Thymus (tissue), 14 donors: ENCODE measurements at places on chromosomes 12 and 14. TPM values are rescaled to one million over a fixed set of nuclear protein-coding genes. Genes with fewer than 3 reads are reported as not detected.

- DNase-seq, result no peak
Measured at GRCh38 chr12:1606021-1606622, 11.7 kb upstream of the FBXL14 start.

- DNase-seq, result no peak
Measured at GRCh38 chr12:93914281-93914680, 234.1 kb upstream of the PLXNC1 start.

DNA sequence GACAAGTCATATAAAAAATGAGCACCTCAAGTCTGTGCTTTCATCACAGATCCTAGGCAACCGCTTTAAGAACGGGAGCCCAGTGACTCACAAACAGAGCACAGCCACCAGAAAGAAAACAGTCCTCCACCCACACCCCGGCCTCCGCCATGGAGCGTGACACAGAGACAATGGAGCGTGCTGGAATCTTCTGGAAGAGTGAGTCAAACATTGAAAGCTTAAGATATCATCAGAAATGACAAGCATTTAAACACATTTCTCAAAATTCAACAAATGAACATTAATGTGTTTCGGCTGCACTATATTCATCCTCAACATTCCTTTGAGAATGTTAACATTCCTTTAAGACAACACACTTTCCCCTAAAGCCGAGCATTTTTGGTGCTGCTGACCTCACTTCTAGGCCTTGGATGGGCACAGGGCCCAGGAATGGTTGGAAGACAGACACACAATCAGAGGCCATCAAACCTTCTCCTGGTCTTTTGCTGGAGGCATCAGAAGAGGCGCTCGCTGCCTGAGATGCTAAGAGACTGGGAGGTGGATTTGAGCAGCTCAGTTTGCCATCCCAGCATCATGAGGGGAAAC is 23.6 kb upstream of the TMEM132D start:
- no peak for DNase-seq

GRCh38 chr14:68924186-68925158 is 54.6 kb downstream of the ACTN1 start:
- no peak for DNase-seq

DNA sequence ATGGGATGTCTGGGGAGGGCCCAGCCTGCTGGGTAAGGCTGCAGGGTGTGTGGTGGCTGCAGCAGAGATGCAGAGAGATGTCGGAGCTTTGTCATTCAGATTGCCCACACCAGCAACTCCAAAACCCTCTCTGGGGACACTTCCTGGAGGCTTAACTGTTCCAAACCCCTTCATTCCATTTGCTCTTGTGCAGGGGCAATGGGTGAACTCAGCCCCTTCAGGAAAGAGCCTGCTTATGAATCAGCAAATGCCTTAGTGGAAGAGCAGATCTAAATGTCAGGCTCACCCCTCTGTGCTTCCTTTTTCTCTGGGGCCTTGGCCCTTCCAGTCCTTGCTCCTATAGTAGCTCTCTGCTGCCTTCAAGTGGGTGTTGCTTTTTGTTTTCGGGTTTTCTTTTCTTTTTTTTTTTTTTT is 36.7 kb upstream of the GPATCH2L start:
- no peak for DNase-seq

DNA sequence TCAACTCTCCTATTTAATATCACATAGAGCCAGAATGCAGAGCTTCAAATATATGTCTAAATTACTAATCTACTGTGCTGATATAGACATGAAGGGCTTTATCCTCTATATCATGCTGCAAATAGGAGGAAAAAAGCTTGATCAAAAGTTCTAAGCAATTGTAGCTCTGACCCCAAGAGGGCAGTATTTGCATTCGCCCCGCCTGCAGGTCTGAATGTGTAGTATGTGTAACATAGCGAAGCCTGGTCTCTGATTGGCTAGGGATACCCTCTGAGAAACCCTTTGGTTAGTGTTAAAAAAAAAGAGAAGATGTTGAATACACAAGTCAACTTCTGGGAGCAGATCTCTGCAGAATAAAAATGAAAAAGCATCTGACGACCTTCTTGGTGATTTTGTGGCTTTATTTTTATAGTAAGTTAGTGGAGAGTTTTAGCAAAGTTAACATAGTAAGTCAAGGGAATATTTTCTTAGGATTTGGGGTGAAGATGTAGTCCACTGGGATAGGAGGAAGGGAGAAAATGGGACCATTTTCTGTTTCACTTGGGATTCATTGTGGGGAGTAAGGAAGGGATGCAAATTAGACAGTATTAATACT is 151.6 kb upstream of the OR4E1 start:
- DNase-seq, result peak; percentile 55

GRCh38 chr14:64064447-64064846 is 211.6 kb downstream of the SYNE2 start:
- DNase-seq, result no peak

GRCh38 chr14:54814076-54814475 is 88.5 kb downstream of the GCH1 start:
- no peak for DNase-seq

GRCh38 chr14:30855345-30856037 is 18.9 kb upstream of the COCH start:
- no peak for DNase-seq

DNA sequence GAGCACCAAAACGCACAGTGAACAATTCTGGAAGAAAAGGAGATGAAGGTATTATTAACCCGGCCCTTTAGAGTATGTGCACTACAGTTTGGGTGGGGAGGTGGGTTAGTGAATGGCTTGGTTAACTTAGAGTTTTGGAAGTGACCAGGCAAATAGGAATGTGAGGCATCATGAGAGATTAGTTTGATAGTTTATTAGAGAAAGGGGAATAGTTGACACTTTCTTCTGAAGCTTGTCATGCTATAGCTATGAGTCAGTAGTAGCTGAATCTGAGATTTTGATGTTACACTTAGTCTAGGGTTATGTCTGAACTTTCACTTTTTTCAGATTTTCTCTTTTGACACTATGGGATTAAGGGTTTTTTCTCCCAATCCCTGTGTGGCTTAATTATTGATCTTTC is 567.2 kb downstream of the SNAPC1 start:
- no peak for DNase-seq

DNA sequence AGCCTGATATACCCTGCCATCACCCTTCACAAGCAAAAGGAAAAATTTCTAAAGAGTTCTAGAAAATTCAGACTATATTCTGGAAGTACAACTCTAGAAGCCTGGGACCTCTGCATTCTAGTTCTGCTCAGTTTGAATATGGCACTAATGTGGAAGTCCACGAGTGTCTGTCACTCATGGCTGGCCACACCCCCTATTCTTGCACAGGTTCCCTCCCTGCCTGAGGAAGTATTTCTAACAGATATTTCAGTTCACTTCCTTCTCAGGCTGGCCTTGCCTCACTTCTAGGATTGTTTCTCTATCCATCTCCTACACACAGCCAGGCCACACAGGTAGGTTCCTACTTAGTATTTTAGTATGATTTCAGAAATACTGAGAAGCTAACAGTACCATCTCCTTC is 67.4 kb downstream of the PHLDA1 start:
- DNase-seq, result no peak

DNA sequence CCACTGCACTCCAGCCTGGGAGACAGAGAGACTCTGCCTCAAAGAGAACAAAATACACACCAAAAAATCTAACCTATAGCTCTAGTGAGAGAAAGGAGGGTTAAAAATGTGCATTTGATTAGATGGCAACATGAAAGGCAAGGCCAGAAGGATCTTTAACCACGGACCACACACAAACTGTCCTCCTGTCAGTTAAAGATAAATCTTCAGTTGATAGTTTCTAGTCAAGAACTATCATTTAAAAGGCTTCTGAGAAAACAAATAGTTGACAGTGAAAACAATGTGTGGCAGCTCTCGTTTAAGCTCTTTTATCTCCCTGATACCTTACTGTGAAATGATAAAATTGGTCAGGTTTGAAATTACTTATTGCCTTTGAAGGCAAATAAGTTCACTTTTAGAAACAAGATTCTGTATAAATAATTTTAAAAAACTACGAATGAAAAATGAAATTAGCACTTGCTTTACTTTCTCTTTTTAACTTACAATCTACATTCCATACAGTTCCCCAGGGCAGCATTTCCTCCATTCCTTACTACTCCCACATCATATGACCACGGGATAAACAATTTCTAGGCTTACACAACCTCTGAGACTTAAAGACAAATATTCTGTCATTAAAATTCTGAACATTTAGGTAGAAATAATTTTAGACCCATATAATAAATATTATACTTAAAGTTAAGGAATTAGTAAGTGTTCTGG is 71.4 kb upstream of the GNPNAT1 start:
- DNase-seq, result no peak

DNA sequence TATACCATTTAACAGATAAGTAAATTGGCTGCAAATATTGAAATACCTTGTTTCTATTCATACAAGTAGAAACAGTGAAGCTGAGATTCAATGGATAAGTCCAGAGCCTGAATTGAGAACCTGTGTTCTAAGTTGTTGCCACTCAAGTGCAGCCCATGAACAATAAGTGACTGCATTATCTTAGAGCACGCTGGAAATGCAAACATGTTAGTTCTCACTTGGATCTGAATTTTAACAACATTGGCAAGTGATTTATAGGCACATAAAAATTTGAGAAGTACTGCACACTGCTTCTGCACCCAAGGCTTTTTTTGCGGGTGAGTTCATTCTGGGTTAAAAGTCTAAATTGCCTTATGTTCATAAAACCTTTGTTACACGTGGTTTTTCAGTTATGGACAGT is 484.3 kb downstream of the NAV3 start:
- DNase-seq, result no peak

DNA sequence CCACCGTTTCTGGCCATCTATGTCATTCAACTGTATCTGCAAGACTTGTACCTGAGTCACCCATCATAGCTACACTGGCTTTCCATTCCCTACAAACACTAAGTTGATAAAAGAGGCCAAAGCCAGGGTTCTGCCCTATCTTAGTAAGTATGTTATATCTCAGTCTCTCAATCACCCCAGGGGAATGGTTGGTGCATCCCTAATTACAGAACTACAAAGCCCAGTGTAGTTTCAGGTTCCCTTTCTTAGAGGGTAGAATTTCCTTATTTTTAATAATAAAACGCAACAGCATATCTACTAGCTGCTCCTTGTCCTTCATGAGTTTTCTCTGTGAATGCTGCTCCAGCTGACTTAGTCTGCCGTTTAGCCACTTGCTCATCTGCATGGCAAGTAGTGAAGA is 57.6 kb downstream of the ST8SIA1 start:
- DNase-seq, result no peak

DNA sequence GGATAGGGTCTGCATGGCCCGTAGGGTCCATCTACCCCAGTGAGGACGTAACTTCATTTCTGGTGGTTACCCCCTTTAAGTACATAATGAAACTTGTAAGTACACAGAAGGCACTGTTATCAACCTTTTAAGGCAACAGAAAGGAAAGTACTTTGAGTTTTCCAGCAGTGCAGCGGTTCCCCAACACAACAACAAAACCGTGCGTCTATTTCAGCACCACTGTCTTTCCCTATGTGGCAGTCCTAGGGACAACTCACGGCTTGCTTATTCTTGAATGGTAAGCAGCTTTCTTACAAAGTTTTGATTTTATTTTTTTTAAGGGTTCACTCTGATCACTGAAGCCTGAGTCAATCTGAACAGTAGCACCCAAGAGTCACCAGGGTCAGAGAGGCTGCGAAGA is 46.3 kb downstream of the FOXN3 start:
- no peak for DNase-seq

DNA sequence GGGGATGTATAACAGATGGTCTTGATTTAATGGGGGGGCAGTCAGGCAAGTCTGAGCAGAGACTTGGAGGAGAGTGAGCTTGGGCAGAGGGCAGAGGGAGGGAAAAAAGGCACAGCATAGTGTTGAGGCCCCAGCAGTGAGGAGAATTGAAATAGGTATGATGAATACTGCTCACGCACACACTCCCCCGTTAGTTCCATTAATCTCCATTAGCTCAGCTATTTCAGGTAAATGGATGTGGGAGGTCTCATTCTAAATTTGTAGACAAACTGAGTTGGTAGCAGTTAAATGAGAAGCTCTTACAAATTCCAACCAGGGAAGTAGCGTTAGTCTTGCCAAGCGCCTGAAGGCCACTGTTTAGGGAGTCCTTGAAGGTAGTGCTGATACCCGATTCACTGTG is 66.7 kb upstream of the STON2 start:
- DNase-seq, result no peak

- no peak for DNase-seq
Measured at GRCh38 chr14:59631237-59631636, 54.6 kb upstream of the CCDC175 start.

DNA sequence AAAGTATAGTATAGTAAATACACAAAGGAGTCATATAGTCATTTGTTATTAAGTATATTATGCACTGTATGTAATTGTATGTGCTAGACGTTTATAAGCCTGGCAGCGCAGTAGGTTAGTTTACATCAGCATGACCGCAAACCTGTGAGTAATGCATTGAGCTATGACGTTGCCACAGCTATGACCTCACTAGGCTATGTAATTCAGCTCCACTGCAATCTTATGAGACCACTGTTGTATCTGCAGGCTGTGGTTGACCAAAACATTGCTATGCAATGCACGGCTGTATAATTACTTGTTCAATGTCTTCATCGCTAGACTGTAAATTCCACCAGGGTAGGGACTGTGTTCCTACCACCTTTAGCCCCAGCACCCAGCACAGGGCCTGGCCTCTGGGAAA is 53.2 kb upstream of the VASH1 start:
- no peak for DNase-seq

DNA sequence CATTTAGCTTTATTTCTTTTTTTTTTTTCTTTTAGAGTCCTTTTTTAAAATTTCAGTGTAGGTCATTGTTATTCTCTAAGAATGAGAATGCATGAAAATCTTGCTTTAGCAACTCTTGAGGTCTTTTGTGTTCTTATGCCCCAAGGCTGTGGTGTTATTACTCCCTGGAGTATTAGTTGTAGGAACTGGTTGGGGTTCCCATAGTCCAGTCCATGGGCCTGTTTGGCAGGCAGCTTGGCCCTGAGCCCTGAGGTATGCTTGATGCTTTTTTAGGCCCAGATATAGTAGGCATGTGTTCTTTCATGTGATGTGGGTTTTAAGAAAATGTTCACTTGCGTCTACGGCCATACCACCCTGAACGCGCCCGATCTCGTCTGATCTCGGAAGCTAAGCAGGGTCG is 1.6 kb downstream of the FAM234B start:
- DNase-seq, result no peak

C12orf54 gene
- 0.19 TPM for total RNA-seq

SCAF11 gene
- total RNA-seq, result 89.4 TPM

LRRK2 gene
- total RNA-seq, result 5.1 TPM

ANKRD33 gene
- total RNA-seq, result not detected

TAS2R13 gene
- total RNA-seq, result 0.52 TPM

ESYT1 gene
- 63.4 TPM for total RNA-seq

ASCL1 gene
- total RNA-seq, result 17.8 TPM

PTGER2 gene
- total RNA-seq, result 2.5 TPM

RDH5 gene
- total RNA-seq, result 1.8 TPM

PRH2 gene
- total RNA-seq, result 0.80 TPM

SCNN1A gene
- total RNA-seq, result 0.61 TPM

IKZF4 gene
- 1.7 TPM for total RNA-seq

RIN3 gene
- total RNA-seq, result 6.2 TPM

TAS2R43 gene
- total RNA-seq, result 0.94 TPM

TAC3 gene
- 0.76 TPM for total RNA-seq

LRRIQ1 gene
- total RNA-seq, result 0.33 TPM

NKX2-8 gene
- 0.05 TPM for total RNA-seq

PRKCH gene
- total RNA-seq, result 81.8 TPM
